Stimulated activated CD4-positive, alpha-beta T cell treated with anti-CD3 and anti-CD28 coated beads, Interleukin-12 subunit alpha, Interleukin-12 subunit beta, amount 100 ng/mL, for 24 hours (primary cell): ENCODE measurements at places on chromosomes 1 and 21.

DNA sequence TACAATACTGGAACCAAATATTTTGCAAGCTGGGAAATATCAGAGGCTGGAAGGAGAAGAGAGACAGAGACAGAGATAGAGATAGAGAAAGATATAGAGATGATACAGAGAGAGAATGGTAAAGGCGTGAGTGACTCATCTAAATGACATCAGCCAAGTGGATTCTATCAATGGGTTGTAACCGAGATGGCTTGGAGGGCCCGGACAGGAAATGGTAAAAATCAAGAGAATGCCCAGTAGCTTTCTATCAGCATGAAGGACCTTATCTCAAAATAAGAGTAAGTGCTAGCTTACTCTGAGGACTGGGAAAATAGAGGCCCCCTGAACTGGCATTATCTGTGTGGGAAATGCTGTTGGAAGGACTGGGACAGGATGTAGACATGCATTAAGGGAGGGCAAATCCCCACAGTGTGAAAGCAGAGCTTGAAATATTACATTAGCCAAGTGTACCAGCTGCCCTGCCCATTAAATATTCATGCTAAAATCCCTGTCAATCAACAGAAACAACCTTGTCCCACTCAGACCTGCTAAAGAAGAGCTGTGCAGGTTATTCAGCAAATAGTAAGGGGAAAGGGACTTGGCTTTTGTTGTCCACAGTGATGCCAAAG lies 76.6 kb upstream of the ZNF644 start:
- DNase-seq = no peak

DNA sequence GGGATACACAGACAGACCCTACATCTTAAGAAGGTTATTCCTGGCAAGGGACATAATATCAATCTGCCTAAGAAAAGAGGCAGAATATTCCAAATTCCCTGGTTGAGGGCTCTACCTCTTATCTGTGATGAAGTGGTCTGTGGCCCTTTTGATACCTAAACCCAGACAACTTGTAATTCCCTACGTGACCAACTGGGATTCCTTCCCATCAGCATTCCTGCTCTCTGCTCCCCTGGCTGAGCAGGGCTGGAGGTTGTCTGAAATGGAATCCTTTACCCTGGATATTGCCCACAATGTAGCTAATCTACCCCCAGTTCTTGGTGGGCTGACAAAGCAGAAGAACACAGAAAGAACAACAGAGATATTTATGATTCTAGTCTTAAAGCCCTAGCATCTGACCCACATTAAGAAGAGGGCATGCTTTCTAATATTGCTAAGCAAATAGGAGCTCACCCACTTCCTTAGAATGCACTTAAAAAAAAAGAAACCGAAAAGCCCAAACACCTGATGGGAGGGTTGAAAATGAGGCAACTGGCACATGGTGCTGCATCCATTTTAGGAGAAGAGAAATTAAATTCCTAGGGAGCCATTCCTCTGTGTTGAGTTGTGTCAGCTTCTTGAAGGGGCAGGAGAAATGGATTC lies 36.8 kb downstream of the GADD45A start:
- DNase-seq = no peak

GRCh38 chr1:44418022-44418673 lies 13.1 kb downstream of the RNF220 start:
- no peak for DNase-seq

DNA sequence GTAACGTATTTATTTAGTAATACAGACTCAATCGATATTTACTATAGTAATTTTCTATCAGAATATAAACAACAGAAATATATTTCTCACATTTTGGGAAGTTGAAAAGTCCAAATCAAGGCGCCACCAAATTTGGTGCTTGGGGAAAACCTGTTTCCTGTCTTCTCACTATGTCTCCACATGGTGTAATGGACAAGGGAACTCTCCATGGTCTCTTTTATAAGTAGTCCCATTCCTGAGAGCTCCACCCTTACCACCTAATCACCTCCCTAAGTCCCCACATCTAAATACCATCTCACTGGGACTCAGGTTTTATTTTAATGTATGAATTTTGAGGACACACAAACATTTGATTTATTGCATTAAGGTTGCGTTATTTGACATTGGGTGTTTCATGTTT lies 848.0 kb downstream of the LTN1 start:
- DNase-seq = no peak

DNA sequence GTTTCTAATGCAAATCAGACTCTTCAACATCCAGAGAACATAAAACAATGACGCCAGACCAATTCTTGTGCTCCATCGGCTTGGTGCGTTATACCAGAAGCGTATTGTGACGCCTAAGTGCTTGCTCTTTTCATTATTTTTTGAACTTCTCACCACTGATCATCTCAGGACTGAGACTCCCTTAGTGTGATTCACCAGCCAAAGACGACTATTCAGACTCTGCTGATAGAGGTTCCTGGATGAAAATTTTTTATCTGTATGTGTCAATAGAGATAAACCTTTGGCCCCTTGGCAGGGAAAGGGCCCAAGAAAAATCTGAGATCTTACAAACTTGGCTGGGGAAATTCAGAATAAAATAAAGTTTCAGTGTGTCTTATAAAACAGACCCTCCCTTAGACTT lies 856 bp upstream of the GREM2 start:
- no peak for DNase-seq

- no peak for DNase-seq
Measured at GRCh38 chr1:17576519-17576853, 37.0 kb downstream of the ARHGEF10L start.

DNA sequence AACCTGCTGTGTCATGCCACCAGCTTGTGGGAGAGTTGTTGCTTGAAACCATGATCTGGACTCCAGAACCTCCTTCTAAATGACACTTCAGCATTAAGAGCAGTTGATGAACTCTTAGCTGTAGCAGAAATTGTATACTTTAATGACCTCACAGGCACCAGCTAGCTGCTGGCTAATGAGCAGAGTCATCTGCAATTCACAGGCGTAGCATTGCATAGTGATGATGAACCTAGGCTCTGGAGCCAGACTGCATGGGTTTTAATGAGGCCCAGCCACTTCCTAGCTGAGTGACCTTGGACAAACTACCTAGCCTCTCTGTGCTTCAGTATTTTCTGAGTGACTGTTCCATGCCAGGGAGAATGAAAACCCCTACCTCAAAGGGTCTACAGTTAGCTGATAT lies 407.1 kb downstream of the LMO4 start:
- no peak for DNase-seq

DNA sequence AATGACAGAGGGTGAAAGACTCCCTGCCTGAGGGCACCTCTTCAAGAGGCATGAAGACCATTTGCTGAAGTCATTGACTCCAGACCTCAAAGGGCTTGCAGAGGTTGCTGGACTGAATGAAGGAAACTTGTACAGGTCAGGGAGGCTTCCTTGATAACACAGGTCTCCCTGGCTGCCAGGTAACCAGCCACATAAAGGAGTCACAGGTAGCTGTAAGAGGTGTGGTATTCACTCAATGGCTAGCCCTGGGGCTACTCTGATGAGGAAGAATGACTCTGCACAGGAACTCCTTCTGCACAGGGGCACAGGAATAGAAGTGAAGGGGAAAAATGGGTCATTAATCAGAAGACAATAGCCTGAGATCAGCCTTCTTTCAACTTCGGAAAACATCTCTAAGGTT lies 187.5 kb downstream of the LMX1A start:
- no peak for DNase-seq

GRCh38 chr1:94418664-94419655 lies 771 bp downstream of the ABCD3 start:
- peak; percentile 7 for DNase-seq

GRCh38 chr1:113035086-113035485 lies 37.9 kb upstream of the LRIG2 start:
- DNase-seq = no peak

DNA sequence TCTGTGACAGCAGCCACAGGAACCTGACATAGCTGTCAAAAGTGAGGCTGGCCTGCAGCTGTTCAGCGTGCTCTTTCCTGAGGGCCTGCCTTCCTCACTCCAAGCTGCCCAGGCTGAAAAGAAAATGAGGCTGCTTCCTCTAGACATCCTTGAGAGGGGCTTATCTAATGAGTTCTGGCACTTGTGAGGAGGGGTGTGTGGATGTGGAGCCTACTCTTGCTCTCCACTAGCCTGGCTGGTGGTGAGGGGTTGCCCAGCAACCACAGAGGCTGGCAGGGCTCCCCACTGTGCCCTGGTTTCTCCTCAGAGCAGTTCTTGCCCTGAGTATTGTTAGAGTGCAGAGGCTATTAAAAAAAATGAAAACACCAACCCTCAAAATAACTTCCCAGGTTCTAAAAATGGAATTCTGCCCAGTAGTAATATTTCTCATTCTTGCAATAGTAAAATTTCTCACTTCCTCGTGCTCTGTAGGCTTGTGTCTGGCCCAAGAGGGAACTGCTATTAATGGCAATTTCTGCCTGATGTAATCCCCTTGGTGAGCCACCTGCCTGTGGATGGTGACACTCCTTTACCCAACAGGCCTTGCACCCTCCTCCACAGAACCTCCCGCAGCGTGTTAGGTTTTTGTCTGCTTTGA lies 52.6 kb upstream of the EPS8L3 start:
- DNase-seq = no peak

DNA sequence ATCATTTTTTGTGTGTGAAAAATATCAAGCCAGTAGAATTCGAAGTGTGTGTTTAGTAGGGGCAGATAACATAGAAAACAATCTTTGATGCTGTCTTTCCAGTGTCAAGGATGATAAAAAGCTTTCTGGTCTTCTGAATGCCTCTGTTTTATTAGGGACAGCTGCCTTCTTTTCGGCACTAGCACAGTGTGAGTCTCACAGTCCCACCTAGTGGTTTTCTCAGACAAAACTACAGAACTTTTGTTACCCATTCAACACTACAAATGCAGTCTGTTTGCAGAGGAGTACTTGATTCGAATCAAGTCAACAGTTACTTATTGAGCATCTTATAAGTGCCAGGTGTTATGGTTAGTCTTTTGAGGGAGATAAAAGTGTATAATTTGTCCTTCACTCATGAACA lies 30.6 kb upstream of the MCOLN3 start:
- DNase-seq = no peak

DNA sequence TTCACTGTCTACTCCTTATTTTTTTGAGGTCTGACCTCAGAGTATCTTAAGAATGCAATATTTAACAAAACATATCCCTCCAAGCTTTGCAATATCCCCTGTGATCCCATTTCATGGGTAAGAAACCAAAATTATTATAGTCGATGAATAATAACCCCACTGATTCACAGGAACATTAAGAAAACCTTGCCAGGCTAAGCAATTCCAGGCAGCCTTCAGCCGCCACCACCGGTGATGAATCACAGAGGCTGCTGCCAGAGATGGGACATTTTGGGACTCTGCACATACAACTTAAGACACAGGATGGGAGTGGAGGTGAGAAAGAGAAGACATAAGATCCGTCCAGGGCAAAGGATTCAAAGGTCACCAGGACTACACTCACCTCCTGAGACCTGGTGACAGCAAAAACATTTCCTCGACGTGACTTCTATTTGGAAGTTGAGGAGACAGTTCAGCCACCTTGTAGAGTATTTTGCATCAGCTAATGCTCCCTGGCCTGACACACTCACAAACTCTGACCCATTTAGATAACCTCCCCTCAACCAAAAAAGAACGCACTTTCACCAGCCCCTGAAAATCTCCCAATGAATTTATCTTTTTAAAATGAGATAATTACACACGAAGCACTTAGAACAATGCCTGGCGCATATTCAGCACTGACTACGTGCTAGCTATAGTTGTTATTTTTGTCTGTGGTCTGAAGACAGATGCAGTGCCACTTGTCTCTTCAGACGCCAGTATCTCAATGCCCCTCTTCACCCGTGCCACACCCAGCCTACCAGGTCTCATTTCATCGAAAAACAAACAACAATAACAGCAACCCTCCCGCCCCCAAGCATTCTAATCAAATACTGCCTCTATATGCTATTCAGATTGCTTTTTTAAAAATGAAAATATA lies 17.8 kb upstream of the OVAAL start:
- no peak for DNase-seq

- no peak for DNase-seq
Measured at GRCh38 chr1:84571150-84571535, 3.1 kb downstream of the CTBS start.

DNA sequence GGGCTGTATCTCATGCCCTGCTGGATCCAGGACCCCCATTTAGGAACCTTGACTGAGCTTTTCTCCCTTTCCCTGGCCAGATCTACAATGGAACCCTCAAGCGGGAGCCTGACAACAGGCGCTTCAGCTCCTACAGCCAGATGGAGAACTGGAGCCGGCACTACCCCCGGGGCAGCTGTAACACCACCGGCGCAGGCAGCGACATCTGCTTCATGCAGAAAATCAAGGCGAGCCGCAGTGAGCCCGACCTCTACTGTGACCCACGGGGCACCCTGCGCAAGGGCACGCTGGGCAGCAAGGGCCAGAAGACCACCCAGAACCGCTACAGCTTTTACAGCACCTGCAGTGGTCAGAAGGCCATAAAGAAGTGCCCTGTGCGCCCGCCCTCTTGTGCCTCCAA lies 29.8 kb downstream of the PKP1 start:
- no peak for DNase-seq

GRCh38 chr1:67041841-67042503 lies 12.0 kb downstream of the SLC35D1 start:
- DNase-seq = no peak

DNA sequence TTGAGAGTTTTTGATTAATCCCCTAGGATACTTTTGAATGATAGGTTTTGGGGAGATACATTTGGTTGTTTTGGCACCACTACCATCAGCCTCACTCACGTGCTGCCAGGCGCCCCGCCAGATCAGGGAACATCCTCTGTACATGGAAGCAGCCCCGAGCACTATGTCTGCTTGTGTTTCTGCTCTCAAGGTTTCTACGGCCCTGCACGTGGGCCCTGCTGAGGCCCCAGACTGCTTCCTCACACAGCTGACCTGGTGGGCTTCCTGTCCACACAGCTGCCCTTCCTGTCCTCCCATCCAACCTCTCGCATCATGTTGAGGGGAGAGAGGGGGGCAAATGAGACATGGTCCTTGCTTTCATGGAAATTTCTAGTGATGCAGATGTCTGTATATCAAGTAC lies 20.0 kb downstream of the ADARB1 start:
- no peak for DNase-seq

- DNase-seq = no peak
Measured at GRCh38 chr1:219573960-219574359, 38.9 kb downstream of the ZC3H11B start.

- no peak for DNase-seq
Measured at GRCh38 chr1:62448221-62448933, 11.5 kb downstream of the USP1 start.

GRCh38 chr1:6373961-6374720 lies 19.4 kb downstream of the ACOT7 start:
- no peak for DNase-seq

DNA sequence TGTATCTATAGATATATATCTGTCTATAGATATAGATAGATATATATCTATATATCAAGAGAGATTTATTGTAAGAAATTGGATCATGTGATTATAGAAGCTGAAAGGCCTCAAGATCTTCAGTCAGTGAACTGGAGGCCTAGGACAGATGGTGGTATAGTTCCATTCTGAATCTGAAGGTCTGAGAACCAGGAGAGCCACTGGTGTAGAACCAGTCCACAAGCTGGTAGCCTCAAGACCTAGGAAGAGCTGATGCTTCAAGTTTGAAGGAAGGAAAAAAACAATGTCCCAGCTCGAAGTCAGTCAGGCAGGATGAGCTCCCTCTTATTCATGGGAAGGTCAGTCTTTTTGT lies 213.2 kb upstream of the JUN start:
- DNase-seq = no peak

GRCh38 chr1:84693785-84694184 lies 3.5 kb upstream of the SSX2IP start:
- DNase-seq = no peak
